Dorsolateral prefrontal cortex (tissue), 122 donors: ENCODE measurements at places on chromosomes 7 and 10.

DNA sequence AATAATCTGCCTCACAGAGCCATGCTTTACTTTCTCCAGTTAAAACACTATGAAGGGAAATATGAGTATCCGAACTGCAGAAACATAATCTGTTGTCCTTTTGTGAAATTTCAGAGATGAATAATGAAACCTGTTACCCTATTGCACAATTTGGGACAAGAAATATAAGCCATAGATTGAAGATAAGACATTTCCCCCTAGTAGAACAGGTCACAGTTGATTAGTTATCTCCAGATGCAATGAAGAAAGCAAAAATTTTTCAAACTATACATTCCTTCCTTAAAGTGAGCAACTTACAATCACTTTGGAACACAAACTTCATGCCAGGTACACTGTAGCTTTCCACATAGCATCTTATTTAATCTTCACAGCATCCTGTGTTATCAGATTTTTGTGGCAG is 2.3 kb upstream of the CHN2 start:
- DNase-seq: no peak

DNA sequence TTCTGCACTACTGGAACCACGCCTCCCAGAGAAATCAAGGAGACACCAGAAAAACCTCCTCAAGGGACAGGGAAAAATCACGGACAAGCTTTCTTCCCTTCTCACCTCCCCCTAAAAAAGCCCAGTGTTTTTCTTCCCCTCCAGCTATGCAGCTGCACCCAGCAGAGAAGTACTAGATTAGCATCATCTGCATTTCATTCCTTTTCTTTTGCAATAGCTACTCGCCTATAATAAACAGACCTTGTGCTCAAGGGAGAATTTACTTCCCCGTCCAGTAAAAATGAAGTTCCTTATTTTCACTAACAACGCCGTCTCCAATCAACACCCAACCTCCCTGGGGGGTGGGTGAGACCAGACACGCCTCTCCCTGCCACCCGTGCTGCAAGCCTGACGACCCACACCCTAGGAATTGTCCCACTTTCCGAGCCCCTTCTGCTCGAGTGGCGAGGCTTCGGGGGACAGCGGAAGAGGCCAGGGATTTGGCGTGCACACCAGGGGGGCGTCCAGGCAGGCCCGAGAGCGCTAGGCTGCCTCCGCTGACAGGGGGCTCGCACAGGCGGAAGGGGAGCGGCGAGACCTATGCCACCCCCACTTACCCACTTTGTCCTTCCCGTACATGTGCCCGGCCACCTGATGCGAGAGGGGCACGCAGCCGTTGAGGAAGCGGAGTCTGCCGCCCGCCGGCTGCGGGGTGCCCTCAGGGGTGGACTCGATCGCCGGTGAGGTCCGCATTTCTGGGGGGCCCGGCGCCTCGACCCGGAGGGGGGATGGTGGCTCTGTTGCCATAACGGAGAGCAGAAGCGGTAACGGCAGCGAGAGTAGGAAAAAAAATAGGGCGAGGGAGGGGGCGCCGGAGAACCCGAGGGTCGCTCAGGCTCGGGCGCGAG is 625 bp downstream of the IPMK start:
- DNase-seq: peak; percentile 60

DNA sequence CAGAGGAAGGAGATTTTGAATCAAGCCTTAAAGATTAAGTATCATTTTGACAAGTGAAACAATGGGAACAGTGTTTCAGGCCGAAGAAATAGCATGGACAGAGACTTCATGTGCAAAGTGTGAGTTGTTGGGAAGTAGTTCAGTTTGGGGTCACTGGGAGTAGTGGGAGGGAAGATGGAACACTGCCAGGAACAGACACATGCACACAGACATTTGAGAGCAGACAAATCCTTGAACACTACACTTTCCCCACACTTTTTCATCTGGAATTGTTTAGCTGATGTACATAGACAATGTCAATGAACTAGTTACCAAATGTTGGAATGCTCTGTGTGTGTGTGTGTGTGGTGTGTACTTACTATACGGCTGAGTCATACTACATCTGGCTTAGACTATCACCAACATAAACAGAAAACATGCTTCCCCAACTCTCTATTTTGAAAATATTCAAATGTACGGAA is 52.4 kb upstream of the LRRC17 start:
- no peak for DNase-seq

DNA sequence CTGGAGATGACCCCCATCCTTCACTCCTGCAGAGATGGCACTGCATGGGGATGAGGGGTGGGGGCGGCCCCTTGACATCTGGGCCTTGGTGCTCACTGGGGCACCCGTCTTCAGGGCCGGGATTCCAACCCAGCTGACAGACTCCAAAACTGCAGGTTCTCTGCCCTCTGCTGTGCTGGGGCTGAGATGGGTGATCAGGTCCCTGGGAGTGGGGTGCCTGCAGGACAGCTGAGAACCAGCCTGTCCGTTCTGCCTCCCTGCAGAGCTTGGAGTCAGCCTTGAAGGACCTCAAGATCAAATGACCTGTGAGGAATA is 14.3 kb downstream of the PDAP1 start:
- DNase-seq: no peak

DNA sequence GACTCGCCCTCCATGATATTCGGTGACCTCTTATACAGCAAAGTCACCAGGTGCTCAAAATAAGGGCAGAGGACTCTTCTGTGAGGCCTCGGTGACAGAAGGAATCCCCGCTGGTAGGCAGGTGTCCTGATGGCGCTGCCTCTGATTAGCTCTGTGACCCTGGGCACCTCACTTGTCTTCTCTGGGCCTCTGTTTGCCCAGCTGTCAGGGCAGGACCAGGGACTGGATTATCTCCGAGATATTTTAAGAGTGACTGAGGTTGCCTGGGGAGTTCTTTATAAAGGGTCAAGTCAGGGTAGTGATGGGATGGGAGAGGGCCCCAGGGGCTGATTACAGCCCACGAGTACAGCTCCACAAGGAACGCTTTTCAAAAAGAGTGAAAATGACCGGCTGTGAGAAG is 70.9 kb upstream of the SAMD8 start:
- DNase-seq: no peak

- no peak for DNase-seq
Observed at GRCh38 chr7:153476166-153476565, 576.0 kb upstream of the DPP6 start.

DNA sequence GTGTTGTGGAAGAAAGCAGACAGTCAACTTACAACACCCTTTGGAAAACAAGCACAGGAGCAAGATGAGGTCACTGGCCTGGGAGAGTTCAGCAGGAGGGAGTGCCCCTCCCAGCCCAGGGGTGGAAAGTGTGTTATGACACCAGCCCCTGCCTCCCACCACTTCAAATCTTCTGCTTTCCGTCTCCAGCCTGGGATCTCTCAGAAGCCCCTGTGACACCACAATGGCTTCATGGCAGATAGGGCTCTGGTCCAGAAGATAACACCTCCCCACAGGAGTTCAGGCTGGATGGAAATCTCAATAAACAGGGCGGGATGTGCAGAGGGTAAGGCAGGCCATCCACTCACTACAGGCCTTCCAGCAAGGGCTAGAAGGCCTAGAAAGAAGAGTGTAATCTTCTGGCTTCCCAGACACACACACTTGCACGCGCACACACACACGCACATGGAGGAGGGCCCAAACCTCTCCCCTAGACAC is 48.7 kb upstream of the ZMIZ1 start:
- no peak for DNase-seq

- no peak for DNase-seq
Observed at GRCh38 chr7:134287916-134288659, 28.6 kb downstream of the SLC35B4 start.

DNA sequence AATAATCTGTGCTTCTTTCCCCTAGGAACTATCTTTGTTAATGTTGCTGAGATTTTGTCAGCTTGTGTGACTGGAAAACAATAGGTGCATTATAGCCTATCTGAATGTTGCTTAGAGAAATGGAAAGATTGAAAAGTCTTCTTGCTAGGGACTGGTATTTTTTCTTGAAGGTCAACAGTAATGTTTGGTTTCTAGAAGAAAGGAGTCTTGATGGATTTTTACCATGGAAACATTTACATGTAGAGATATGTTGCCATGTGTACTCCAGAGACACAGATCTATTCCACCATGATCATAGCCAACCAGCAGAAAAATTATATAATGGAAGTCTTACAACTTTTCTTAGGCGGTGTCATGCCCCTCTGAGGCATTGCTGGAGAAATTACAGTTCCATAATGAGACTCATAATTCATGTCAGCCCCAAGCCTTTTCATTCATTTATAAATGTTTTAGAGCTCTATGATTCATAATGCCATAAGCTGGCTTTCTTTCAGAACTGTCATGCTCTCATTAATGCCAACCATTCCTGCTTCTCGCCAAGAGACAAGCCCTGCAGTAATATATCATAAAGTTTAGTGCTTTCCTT is 175.1 kb upstream of the PTPRZ1 start:
- DNase-seq: no peak

DNA sequence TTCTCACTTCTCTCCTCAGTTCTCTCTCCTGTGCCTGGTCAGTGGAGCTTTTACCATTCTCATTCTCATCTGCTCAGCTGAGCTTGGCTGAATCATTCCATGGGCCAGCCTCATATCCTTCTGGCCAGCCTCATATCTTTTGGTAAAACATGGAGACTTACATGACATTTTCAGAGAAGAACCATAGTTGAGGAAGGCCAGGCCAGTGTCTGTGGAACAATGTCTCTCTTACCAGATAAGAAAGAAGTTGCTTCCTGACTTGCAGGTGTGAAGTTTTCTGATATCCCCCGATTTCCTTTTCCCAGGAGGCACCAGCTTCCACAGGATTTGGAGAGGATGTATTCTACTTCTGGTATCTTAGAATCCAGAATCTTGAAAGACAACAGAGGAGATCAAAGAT is 24.7 kb downstream of the ST7 start:
- no peak for DNase-seq

DNA sequence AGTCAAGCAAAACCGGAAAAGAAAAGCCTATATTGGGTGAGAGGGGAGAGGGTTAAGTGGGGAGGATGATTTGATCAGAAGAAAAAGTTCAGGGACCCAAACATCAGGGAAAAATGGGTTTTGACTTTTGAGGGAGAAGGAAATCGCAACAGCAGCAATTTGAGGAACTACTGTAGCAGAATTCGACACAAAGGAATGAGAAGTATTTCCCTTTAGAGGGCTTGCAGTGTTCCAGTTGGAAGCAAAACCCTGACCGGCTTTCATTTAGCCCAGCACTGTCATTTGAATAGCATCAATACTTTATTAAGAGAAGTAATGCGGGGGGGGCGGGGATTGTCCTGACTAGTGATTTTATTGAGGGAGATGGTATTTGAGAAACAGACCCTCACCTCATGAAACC is 37.2 kb upstream of the GATA3 start:
- no peak for DNase-seq

DNA sequence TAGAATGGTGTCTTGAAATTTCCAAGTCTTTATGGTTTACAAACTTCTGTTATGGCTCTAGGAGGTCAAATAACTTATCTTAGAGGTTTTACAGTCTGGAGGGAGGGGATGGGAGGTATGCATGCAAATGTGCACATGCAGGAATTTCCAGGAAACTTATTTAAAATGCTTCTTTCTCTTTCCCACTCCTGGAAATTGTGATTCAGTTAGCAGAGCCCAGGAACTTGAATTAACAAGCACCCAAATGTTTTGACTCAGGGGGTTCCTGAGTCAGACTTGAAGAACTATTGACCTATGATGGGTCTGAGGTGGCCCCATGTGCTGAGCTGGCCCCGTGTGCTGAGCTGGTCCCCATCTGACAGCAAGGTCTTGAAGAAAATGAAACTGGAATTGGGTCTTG is 669.4 kb downstream of the INHBA start:
- no peak for DNase-seq

- DNase-seq: no peak
Observed at GRCh38 chr10:55374060-55374459, 573.0 kb upstream of the PCDH15 start.

- DNase-seq: no peak
Observed at GRCh38 chr10:52410916-52411315, 96.8 kb downstream of the DKK1 start.

GRCh38 chr10:75233444-75234016 is 2.2 kb downstream of the COMTD1 start:
- no peak for DNase-seq

- DNase-seq: peak; percentile 44
Observed at GRCh38 chr10:22714479-22715289, at the start of gene PIP4K2A. Gene PIP4K2A, minus strand, starts transcription at chr10:22714578. Its CDS starts 252 bp downstream, at chr10:22714326.

GRCh38 chr7:20220921-20221547 is 3.9 kb upstream of the MACC1 start:
- DNase-seq: no peak

GRCh38 chr7:16558761-16559302 is 32.2 kb downstream of the LRRC72 start:
- DNase-seq: no peak

DNA sequence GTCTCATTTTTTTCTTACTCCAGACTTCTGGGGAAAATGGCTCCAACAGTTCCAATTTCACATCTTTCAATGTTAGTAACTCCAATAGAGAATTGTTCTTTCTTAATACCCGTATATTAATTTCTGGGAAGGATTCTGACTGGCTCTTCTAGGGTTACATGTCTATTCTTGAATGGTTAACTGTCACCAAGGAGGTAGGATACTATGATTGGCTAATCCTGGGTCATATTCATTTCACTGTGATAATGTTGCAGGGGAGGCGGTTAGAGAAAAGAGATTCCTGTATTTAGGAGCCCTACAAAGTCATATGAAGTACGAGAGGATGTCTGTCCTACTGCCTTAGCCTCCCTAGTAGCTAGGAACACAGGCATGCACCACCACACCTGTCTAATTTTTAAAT is 16.1 kb upstream of the VCL start:
- DNase-seq: no peak

DNA sequence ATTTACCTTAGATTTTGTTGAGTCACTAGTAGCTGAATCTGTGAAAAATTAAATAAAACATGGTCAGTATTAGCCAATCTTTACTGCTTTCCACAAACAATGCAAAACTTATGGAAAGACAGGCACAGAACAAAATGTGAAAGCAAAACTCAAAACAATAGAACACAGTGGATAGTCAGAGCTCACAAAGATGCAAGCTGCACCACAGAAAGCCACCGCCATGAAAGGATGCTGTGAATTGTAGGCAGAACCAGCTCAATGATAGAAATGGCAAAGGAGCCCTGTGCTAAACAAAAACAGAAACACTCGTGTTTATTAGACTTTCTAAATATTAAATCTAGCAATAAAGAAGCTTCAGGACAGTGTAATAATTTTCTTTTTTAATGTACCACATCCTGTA is 134.4 kb downstream of the ARHGAP21 start:
- no peak for DNase-seq

- DNase-seq: no peak
Observed at GRCh38 chr7:44131173-44132029, 8.1 kb upstream of the POLD2 start.
